ENCODE measurements at places on chromosomes 11 and 22.
A peak's percentile ranks its signal among the peaks of the same experiment; 100 is the strongest.

DNA sequence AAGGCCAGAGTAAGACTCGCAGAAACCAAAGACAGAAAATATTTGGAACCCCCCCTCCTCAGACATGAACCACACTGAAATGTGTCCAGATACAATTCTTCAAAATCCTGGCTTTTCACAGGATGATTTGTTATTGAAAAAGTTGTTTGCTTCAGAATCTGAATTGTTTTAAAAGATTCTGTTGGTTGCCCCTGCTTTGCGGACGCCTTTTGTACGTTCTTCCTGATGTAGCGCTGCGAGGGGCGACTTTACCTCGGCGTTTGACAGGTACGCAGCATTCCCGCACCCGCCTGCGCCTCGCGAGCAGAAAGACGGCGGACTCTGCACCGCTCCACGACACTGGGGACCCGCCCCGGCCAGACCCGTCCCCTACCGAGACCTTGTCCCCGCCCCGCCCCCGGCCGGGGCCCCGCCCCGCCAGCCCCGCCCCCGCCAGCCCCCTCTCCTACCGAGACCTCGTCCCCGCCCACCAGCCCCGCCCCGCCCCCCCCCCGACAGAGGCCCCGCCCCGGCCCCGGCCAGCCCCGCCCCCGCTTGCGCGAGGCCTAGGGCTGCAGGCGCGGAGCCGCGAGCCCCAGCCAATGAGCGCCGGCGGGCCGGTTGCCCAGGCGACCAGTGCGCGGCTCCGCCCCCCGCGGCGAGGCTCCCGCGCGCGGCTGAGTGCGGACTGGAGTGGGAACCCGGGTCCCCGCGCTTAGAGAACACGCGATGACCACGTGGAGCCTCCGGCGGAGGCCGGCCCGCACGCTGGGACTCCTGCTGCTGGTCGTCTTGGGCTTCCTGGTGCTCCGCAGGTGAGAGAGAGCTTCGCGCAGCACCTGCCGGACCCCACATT, at the start of gene GLB1L2:
TSS of gene GLB1L2 (plus strand) at position 635 of the 835 bp plus-strand sequence. CDS start at position 709, 74 bp downstream.
- peak; percentile 75 for DNase-seq

DNA sequence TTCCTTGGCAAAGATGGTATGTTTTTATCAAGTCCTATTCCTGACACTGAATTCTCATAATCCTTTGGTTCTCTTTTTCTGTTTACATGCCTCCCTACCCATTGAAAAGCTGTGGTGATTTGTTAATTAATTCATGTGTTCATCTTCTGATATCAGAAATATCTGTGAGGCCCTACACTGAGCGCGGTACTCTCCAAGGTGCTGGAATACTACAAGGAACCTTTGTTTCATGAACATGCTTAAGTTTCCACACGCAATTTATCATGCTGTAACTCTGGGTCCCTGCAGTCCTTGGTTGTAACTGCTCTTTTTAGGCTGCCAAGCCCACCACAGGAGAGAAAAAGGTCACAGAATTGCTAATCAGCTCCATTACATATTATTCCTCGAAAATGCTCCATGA, 331.8 kb downstream of the FAT3 start:
- peak; percentile 25 for DNase-seq

DNA sequence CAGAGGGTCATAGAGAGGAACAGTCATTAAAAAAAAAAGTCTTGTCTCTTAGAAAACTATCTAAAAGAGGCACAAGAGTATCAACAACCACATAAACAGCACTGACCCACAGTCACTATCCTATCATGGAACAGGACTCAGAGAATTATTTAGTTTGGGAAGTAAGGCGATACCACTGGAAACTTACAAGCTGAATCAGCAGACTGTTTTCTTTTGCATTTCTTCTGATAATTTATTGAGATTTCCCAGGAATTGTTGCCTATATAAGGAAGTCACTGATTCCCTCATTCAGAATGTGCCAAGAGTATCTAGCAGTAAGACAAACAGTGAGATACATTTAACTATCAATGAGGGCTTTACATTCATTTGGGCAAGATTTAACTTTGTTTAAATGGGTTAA, 304.1 kb downstream of the GUCY1A2 start:
- no peak for DNase-seq

DNA sequence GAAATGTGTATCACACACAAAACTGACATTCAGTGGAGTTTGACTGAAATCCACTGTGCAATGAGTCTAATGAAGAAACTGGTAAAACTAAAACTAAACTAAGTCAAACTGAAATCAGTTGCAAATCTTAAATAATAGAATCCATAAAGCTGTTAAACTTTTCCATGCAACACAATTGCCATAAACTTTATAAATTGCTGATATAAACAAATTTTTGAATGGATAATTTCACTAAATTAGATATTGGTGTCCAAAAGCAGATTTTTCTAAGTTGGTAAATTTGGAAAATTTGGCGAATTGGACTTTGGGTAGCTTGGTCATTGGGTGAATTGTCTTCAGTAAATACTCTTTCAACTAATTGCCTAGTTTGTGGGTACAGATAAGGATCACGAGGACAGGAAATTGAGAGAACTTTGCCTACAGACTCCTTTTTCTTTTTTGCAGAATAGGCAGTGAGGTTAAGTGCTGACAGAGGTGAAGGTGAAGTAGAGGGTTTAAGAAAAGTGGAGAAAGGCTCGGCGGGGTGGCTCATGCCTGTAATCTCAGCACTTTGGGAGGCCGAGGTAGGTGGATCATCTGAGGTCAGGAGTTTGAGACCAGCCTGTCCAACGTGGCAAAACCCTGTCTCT, 12.8 kb downstream of the MRPL17 start:
- peak; percentile 16 for DNase-seq

- peak; percentile 37 for DNase-seq
These were observed 22.5 kb downstream of the CAVIN3 start for GRCh38 chr11:6297831-6298230.

DNA sequence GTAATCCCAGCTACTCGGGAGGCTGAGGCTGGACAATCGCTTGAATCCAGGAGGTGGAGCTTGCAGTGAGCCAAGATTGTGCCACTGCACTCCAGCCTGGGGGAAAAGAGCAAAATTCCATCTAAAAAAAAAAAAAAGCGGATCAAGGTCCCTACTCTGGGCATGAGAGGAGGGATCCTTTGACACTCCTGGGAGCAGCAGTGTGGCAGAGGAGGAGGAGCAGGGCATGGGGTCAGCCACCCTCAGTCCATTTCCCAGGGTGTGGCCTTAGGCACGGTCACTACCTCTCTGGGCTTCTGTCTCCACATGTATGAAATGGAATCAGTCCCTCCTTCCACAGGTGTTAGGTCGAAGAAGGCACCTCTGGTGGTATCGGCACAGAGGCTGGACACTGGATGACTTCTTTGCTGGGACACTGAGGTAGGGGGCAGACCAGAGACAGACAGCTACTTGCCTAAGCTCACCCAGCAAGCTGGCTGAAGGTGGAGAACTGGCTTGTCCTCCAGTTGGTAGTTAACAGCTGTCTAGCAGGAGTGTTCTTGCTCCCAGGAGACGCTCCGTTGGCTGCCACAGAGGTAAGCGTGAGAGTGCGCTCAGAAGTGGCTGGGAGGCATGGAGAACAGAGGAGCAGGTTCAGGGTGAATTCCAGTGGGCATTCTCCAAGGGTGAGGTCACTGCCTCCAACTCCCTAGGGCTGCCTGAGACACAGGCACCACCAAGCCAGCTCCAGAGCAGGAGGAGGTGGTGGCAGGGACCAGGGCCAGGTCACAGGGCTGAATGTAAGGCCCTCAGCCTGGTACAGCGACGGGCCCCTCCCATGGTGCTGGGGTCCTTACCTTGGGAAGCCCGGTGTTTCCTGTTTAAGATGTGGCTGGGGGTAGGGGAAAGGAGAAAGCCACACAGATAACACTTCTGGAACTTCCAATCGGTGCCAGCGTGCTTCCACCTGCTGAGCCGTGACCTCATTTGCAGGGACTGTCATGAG, 19.5 kb downstream of the TXN2 start:
- DNase-seq = no peak

- DNase-seq = no peak
These were observed 205.4 kb downstream of the DBX1 start for GRCh38 chr11:19954899-19955298.

- no peak for DNase-seq
These were observed 83.4 kb upstream of the MYO18B start for GRCh38 chr22:25658633-25659032.

GRCh38 chr11:107783121-107783520, 71.3 kb upstream of the SLN start:
- DNase-seq = no peak

GRCh38 chr11:119591836-119592310, 137.1 kb downstream of the NECTIN1 start:
- no peak for DNase-seq

DNA sequence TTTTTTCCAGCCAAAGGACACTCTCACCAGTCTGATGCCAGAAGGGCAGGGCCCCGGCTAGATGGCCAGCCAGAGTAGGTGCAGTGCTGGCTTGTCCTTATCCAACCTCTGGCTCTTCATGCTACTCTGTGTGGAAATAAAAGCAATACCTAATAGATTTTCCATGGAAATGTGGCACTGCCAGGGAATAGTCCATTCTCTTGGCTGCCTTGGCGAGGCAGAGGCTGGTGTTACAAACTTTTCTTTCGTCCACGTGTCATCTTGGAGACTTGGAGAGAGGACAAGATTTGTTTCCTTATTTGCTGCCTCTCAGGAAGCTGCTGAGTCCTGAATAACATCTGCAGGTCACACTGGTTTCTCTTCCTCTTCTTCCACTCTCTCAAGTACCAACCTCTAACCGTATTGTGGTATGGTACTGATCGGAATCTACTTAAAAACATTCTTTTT, 17.2 kb upstream of the C1QTNF4 start:
- DNase-seq = peak; percentile 36

DNA sequence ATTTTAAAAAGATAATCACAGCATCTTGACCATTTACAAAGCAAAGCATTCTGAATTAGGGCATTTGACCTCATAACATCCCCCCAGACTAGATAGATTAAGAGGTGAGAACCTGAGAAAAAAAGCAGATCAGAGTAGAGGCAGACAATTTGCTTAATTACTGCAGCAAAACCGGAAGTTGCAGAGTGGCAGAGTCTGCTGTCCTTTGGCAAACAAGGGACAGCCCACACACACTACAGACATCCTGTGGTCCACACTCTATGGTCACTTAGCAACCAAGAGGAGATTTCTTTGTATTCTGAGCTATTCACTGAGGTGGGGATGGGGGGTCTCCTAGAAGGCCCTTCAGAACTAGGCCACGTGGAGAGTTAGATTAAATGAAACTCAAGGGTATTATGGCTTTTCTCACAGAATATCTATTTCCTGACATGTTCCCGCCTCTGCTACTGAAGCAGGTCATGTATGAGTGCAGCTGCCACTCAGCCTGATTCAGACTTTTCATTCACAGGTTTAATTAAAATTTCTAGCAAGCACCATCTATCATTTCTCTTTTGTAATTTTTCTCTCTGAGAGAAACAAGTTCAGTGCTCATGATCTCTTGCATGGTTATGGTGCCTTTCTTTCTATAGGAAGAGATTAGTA, 48.5 kb downstream of the SVIP start:
- peak; percentile 30 for DNase-seq

- no peak for DNase-seq
These were observed 50.7 kb downstream of the NAV2 start for GRCh38 chr11:19763330-19763729.

- no peak for DNase-seq
These were observed 46.4 kb downstream of the PPP6R3 start for GRCh38 chr11:68506908-68507307.

GRCh38 chr22:37095113-37095512, 14.4 kb downstream of the TMPRSS6 start:
- no peak for DNase-seq

DNA sequence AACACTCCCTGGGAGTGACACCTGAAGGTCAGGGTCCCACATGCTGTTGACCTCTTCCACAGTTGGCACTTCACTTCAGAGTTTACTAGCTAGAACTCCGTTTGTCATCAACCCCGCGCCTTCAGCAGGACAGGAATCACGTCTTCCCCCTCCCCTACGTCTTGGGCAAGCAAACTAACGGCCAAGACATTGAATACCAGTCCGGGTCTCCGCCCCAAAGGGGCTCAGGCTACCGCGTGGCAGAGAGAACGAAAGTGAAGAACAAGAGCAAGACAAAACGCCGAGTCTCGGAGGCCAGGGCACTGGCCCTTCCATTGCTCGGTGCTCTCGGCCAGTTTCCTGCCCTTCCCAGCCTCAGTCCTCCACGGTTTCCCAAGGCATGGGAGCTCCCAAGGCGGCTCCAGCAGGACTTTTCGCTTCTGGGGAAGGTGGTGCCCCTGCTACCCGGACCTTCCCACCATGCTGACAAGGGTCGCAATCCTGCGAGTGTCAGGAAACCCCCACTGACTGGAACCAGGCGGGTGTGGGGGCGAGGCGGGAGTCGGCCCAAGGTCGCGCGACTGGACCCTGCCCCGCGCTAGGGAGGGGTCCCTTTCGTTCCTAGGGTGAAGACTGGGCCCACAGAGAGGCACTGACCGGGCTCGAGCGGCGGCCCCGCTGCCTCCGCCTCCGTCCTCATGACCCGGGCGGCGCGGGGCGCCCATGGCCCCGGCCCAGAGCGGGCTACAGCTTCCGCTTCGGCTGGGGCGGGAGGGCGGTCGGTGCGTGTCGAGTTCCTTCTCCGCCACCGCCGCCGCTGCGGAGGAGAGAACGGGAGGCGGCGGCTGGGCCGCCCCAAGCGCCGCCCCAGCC, at the start of gene GUCD1:
TSS of gene GUCD1 (minus strand) at position 826 of the 852 bp plus-strand sequence. CDS start at position 679, 147 bp downstream.
- peak; percentile 51 for DNase-seq

DNA sequence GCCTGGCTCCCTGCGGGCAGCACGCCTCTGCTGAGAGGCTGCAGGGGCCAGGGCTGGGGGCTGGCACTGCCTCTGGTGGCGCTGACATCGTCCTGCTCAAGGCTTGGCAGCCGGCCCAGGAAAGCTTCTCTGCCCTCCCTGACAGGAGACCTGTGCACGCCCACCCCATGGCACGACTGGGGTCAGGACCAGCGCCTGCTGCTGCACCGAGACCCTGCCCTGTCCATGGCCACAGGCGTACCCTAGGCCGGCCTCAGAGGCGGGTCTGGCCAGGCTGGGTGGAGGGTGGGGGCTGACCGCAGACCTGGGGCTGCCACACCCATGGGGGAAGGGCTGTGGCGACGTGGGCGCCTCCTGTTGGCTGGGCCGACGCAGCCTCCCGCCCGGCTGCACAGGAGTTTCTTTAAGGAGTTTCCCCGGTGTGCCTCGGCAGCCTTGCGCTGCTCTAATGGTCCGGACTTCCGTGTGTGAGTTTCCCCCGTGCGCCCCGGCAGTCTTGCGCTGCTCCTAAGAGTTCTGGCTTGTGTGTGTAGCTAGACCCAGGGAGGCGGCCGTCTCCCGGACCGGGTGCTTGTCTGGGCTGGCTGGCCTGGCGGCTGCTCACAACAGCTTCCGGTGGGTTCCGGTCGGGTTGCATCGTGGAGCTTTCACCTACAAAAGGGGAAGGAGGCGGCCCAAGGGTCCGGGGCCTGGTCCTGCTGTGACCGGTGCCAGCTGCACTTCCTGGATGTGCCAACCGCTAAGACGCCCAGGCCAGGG, 4.6 kb downstream of the TRABD start:
- DNase-seq = peak; percentile 95

- no peak for DNase-seq
These were observed 69.1 kb upstream of the EP300 start for GRCh38 chr22:41023299-41023623.

- no peak for DNase-seq
These were observed 159.7 kb downstream of the FAT3 start for GRCh38 chr11:92384358-92384757.

GRCh38 chr11:33931067-33931466, 39.2 kb upstream of the LMO2 start:
- DNase-seq = no peak

- DNase-seq = no peak
These were observed 41.0 kb downstream of the BLID start for GRCh38 chr11:122075016-122075415.
